ENCODE measurements at places on chromosomes 5 and 9.

GRCh38 chr5:105783811-105784210, 1886.9 kb downstream of the EFNA5 start:
- DNase-seq: no peak

DNA sequence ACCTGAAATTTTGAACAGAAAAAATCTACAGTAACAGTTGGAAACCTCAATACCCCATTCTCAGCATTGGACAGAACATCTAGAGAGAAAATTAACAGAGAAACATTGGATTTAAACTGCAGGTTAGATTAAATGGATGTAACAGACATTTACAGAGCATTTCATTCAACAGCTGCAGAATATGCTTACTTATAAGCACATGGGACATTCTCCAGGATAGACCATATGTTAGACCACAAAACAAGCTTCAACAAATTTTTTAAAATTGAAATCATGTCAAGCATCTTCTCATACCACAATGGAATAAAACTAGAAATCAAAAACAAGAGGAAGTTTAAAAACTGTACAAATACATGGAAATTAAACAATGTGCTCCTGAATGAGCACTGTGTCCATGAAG, 316.3 kb downstream of the FAM170A start:
- DNase-seq: no peak

DNA sequence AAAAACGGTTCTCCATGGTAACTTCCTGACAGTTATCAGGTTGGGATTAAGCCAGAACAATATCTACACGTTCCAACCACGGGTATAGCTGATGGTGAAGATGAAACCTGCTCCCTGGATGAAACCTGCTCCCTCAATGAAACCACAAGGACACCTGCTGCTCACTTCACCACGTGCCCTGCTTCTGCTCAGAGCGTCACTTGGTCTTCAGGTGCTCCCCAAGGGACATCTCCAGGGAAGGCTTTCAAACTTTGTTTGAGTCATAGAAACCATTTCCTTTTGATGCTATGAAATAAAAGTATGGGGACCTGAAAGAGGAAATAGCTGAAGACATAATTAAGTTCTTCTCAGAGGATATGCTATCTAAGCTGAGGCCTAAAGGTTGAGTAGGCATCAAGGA, 242.4 kb downstream of the MED10 start:
- peak; percentile 81 for DNase-seq

GRCh38 chr5:133509742-133510079, 102.6 kb downstream of the FSTL4 start:
- no peak for DNase-seq

DNA sequence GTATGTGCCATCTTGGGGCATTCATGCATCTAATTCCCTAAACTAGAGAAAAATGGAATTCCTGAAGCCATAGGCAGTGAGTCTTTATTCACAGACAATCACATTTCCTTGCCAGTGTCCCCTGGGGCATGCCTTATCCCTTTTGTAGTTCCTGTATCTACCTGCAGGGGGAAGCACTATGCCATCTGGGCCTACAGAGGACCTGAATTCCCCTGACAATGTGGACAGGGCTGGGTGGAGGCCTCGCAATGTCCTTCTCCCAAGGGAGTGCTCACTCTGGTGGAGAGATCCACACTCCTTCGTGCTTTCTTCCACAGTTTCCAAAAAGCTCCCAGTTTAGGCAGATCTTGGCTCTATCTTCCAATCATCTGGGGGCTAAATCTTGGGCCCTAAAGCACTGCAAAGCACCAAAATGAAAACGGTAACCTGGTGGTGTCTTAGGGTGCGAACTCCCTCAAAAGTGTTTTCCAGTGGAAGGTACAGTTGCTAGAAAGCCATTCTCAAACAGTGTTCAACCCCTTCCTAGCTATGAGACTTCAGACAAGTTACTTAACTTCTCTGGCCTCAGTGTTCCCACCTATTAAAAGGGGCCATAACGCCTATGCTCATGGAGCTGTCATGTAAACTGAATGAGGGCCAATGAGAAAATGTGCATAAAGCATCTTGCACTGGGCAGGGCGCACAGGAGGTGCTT, 17.5 kb downstream of the WHRN start:
- DNase-seq: peak; percentile 47

DNA sequence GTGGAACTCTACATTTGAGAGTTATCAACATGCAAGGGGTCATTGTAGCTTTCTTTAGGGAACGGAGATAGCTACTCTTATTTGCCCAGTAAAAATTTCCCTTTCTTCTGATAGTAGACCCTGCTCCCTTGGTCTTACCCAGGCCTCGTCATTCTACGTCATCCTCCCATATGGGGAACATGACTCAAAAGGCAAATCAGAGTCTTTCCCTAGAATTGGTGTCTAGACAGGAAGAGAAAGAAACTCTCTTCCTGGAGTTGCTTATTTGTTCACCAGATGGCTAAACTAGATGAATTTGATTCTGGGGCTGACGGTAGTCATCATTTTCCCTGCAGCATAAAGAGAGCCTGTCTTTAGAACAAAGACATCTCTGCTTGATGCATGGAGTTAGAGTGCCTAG, 12.2 kb upstream of the SLC38A9 start:
- DNase-seq: no peak

DNA sequence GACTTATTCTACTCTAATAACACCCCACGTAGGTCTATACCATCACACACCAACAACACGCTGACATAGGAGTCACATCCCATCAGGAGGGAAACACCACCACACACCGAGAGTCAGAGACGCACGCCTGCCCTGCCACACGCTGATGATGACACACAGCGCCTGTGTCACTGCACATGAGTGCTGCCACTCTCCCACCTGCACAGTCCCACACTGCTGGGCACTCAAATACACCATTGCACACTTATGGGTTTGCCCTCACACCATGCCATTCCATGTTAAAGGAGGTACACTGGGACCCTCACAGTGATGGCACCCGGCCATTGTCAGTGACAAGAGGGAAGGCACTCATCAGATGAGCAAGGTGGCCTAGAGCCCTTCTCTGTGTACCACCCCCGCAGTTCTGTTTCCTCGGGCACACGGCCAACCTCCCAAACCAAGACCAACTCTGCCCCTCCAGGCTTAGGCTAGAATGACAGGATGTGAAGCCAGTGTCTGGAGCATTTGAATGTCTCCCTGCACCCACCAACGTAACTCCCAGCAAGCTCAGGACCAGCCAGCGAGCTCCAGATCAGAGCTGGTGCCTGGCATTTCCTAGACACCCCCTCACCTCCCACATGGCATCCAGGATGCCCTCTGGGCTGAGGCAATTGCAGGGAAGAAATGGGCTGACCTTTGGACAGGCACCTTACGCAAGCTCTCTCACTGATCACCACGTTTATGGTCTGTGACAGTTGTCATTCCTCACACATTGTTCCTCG, 3.6 kb upstream of the CPLX2 start:
- peak; percentile 19 for DNase-seq

- no peak for DNase-seq
Observed at GRCh38 chr5:148452499-148453193, 68.9 kb downstream of the FBXO38 start.

GRCh38 chr9:80004714-80005113, 432.9 kb downstream of the TLE4 start:
- no peak for DNase-seq

DNA sequence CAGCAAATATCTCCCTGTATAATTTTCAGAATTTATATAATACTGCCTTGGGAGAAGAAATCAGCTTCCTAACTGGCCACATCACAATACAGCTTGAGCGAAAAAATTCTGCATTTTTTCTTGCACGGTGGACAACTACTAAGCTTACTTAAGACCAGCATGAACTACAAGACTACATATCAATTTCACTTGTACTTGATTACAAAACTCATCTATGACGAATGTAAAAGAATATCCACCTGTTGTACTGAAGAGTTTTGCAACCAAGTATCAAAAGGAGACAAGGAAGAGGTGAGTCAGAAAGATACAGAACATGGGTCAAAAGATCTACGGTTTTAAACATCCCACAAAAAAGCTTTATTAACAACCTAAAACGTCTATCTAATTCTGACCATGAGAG, 279.4 kb downstream of the BNC2 start:
- DNase-seq: no peak

- no peak for DNase-seq
Observed at GRCh38 chr5:94481059-94481458, 137.3 kb downstream of the KIAA0825 start.

- no peak for DNase-seq
Observed at GRCh38 chr5:33583332-33583731, 142.6 kb downstream of the TARS1 start.

- no peak for DNase-seq
Observed at GRCh38 chr5:174082286-174082685, 36.8 kb downstream of the NSG2 start.

GRCh38 chr9:91208419-91208745, 153.3 kb downstream of the AUH start:
- no peak for DNase-seq

DNA sequence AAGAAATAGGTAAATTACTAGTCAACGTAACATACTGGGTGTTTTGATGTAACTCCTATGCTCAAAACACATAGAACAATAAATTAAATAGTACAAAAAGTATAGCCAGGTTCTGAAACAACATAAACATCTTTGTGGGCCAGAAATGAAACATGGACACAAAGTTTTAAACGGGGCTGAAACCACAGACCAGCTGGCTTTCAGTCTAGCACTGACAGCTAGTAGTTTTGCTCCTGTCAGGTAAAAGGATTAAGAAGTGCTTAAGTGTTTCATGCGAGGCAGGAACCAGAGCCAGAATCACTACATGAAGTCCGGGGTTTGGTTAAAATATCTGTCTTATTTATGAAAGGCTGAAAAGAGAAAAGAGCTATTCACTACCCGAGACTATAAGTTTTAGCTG, 19.5 kb downstream of the DCAF10 start:
- DNase-seq: no peak

- no peak for DNase-seq
Observed at GRCh38 chr5:148214665-148215185, 11.9 kb downstream of the SPINK6 start.

GRCh38 chr9:114929201-114929600, 1.2 kb downstream of the TNFSF8 start:
- no peak for DNase-seq

GRCh38 chr9:69606089-69606488, 66.1 kb downstream of the APBA1 start:
- DNase-seq: no peak

DNA sequence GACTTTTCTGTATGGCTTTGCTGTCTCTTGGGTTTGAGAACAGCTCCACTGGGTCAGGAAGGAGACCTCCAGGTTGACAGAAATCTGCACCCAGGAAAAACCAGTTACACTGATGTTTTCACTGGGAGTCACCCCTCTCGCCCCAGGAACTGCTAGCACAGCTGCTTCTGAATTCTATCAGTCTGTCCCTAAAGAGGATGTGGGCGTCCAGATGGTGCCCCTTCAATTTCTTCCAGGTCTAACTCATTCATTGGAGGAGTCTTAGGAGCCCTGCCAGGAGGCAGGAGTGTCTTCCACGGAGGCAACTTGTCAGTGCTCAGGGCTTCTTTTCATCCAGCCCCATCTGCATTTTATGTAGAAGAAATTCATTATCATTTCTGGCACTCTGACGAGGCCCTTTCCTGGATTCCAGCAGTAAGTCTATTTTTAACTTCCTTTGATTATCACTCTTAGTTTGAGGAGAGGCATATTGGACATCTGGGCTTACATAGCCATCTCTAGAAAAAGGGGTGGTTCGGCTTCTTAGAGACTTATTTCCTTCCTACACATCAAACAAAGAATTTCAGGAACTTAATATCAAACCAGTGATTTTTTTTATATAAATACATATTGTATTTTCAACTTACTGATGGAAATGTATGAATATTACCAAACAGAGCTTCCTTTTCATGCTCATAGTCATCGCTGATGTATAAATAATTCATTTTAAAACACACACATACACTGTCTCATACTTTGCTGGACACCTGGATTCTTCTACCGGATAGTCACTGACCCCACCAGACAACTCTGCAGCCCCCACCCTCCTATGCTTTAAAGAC, 148.8 kb downstream of the IRX2 start:
- no peak for DNase-seq

DNA sequence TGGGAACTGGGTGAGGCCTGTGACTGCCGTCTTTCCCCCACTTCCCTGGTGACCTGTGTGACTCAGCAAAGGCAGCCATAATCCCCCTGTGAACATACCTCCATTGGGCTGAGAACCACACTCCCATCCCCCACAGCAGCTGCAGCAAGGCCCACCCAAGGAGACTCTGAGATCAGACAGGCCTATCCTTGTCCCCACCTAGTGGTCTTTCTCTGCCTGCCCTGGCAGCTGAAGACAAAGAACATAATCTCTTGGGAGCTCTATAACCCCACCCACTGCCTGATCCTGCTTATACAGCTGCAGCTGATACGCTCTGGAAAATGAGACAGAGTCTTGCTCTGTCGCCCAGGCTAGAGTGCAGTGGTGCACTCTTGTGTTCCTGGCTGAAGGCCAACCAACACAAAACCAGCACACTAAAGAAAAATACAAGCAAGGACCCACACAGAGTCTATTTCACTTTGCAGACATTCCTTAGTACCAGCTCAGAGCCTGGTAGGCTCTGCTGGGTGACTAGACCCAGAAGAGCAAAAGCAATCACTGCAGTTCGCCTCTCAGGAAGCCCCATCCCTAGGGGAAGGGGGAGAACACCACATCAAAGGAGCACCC, 106.7 kb downstream of the MCTP1 start:
- no peak for DNase-seq

DNA sequence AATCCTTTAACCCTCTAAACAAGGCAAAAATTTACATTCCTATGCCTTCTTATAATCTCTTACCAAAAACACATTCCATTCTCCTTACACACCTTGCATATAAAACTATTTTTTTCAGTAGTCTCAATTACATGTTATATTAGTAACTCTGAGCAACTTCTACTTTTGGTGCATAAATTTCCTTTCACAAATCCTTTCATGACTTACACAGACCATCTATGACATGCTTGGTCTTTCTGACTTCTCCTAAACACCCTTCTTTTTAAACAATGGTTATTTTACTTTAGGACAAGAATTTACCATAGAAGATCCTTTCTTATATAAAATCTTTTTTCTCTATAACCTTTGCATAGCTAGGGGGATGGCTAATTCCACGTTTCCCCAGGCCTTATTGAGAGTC, 208.0 kb upstream of the ARRDC3 start:
- no peak for DNase-seq

GRCh38 chr9:13575558-13575957, 296.1 kb upstream of the MPDZ start:
- no peak for DNase-seq

DNA sequence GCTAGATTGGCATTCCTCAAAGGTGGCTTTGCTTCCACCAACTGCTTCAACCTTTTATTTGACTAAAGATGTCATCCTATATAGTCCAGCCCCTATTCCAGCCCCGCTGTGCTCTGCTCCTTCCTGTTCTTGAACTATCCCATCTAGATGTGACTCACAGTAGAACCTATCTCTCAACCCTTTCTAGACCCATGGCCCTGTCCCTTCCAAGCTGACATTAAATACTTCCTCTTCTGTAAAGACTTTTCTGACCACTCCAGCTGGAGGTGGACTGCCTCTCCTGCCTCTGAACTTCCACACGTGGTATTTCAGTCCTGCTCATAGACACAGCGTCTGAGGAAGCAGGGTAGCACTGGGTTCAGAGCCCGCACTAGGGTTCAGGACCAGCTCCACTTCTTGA, 32.4 kb downstream of the OSTF1 start:
- no peak for DNase-seq
